CD8-positive, alpha-beta T cell (primary cell): ENCODE measurements at places on chromosomes 11 and 22.
A peak's percentile ranks its signal among the peaks of the same experiment; 100 is the strongest.

- no peak for DNase-seq
Observed at GRCh38 chr11:75849894-75850293, 34.9 kb downstream of the UVRAG start.

DNA sequence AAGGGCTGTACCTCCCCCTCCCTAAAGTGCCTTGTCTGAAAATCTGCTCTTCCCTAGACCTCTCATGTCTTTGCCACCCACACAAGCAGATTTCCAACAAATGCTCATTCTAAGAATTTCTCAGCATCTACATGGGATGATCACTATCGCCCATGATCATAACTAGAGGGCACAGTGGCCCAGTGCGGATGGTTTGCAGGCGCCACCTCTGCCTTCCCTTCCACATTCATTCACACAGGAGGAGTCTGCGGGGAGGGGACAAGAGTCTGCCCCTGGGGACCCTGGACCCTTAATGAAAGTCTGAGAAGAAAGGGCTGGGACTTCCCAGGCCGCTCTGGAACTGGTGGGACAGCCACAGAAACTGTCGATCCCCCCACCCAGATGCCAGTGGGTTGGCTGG, 28.9 kb downstream of the KCTD17 start:
- no peak for DNase-seq

GRCh38 chr22:43226377-43227238, 39.7 kb upstream of the TTLL12 start:
- no peak for DNase-seq

DNA sequence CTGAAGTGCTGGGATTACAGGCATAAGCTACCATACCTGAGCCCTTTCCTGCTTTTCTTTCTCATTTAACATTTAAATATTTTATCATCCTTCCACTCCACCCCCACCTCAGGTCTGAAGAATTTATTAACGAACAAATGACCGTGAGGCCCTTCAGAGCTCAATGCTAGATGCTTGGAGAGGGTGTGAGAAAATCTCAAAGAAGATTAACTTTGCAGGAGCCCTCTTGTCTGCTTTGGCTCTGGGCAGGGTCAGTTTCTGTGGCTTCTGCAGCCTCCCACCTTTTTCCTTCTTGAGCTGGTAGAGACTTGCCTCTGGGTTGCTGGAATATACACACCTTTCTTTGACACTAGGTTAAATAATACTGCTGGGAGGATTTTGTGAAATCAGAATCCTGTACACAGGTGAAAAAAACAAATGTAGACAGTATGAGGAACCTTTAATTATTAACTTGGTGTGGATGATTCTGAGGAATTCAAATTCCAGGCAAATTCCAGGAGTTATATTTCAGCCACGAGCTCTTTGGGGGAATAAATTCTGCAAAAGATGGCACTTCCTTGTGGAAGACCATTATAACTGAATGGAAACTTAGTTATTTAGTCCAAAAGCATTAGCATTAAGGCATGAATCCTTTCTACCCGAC, 3.4 kb upstream of the ZBTB44 start:
- DNase-seq: no peak

- no peak for DNase-seq
Observed at GRCh38 chr11:19200410-19201201, 1.2 kb downstream of the CSRP3 start.

DNA sequence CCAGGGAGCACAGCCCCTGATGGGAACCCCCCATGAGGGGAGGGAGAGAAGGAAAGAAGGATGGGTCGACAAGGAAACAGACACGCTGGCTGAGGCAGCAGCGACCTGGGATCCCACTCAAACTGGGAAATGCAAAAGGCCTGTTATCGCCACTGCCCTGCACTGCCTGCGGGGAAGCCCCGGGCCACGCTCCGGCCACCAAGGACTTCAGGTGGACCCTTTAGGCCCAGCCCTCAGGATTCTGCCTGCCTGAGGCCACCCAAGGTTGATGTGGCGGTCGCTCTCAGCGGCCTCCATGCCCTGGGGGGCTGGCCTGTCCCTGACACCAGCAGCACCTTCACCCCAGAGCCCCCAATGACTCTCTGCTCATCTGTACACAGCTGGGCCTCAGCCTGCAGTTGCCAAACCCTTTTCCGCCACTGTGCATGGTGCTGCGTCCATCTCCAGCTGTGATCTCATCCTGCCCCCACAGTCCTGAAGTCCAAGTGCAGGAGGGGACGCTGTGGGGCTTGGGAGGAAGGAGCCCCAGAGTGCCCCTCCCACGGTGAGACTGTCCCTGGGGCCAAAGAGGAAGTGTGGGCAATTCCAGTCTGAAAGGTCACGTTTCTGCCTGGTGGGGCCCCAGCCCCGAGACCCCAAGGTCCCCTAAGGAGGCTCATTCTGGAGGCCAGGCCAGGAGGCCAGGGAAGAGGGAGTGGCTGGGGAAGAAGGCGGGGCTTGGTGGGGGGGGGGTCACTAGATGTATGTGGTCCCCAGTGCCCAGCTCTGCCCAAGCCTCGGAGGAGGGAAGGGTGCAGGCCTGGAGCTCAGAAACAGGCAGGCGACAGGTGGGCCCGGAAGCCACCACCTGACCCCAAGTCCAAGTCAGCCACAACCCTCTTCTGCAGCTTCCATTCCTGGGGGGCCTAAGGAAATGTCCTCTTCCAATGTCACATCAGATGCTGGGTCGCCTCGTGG, 31.6 kb downstream of the OSBPL5 start:
- DNase-seq: no peak

- no peak for DNase-seq
Observed at GRCh38 chr11:3177931-3178330, 12.8 kb upstream of the OSBPL5 start.

DNA sequence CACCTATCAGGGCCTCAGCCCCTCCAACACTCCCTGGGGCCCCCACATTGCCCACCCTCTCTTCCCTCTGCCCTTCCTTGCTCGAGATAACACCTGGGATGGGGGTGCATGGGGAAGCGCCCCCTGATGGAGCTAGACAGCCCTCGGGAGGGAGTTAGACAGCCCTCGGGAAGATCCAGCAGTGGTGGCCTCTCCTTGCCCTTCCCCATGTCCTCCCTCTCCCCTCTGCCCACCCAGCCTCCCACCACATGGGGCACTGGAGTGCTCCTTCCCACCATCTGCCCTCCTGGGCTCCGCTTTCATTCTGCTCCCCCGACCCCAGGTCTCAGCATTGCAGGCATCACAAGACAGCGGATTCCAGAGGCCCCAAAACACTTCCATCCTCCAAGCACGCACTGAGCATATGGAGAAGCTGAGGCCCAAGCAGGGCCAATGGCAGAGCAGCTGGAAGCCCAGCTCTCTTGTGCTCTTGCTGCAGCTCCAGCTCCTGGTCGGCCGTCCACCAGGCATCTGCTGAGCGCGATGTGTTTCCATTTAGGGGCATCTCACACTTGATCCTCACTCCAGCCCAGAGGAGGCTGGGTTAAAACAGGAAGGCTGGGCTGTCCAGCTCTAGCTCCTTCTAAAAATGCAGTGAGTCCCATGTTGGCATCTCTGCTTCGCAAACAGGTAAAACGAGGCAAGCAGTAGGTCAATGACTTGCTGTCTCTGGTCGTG, 65.6 kb downstream of the IGLL1 start:
- DNase-seq: no peak

DNA sequence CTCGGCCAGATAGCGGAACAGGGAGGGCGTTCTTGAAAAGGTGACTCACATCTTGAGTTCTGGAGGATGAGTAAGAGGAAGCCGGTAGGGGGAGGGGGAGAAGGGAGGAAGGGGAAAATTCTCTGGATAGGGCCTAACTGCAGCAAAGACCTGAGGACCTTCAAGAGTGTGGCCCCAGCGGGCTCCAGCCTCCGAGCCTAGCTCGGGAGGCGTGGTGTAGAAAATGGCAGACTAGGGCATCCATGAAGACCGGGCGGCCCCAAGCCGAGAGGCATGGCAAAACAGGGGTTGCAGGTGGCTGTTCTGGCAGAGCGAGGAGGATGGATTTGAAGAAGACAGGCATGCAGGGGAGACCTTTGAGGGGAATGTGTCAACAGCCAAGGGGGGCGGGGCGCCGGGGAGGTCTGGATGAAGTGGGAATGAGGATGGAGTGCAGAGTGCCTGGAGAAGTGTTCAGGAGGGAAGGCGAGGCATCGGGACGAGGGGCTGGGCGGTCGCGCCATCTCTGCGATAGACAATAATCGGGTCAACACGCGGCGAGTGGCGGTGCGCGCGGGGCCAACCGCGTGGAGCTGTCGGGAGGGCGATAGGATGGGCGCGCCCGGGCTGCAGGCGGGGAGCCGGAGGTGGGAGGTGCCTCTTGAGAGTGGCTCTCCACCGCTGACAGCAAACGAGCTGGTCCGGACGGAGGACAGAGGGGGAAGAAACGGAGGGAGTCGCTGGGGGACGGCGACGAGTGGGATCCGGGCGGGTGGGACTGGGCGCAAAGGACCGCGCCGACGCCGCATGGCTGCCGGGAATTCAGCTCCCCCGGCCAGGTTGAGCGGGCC, 40.0 kb upstream of the CREB3L1 start:
- peak; percentile 64 for DNase-seq

DNA sequence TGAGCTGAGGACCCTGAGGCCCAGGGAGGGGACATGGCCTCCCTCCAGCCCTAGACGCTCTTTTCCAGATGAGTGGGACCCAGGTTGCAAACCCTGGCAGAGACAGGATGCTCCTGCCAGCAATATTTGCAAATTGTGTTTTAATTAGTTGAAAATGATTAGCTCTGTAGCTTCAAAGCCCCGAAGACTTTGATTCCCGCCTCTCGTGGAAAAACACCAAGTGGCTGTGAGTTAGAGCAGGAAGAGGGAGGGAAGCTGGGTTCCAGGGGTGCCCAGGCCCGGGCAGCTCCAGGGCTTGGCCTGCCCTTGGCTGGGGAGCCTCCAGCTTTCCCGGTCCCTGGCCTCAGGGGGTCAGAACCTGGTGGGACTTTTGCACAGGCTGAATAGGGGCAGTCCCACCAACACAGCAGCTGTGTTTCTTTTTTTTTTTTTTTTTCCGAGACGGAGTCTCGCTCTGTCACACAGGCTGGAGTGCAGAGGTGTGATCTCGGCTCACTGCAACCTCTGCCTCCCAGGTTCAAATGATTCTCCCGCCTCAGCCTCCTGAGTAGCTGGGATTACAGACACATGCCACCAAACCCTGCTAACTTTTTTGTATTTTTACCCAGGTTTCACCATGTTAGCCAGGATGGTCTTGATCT, 101.6 kb upstream of the RTL6 start:
- no peak for DNase-seq

DNA sequence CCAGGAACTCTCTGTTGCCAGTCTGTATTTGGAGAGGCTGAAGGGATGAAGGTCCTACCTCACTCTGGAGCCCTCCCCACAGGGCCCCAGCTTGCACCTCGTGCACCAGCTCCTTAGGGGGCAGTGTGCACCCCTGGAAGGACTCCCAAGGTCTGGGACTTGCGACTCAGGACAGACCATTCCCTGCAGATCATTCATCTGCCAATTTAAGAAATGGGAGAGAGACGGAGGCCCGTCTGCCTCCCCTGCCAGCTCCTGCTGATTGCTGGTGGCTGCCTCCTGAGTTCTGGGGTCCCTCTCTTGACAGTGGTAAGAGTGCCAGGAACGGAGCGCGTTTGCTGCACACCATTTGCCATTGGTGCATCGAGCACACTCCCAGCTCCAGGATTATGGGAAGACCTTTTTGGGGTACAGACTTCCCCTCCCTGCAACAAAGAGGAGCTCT, 27.4 kb upstream of the MALAT1 start:
- no peak for DNase-seq
